ENCODE measurements at places on chromosomes 4 and X.

- DNase-seq: no peak
Measured at GRCh38 chr4:53371843-53372521, 5.5 kb upstream of the FIP1L1 start.

DNA sequence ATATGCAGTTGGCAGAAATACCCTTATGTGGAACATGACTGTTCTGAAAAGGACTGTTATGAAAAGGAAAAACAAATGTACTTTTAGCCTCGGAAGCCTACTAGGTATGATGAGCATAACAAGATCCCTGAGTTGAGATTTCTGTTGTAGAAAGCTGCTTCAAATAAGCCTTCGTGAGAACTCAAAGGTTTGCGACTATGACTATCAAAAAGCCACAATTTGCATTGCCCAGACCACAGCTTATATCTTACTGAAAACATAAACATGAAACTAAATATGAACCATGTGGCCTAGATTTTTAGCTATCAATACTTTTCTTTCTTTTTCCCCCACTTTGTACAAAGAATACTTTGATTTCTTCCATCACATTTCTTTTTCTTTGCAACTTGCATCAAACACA is 398.2 kb upstream of the LCORL start:
- no peak for DNase-seq

DNA sequence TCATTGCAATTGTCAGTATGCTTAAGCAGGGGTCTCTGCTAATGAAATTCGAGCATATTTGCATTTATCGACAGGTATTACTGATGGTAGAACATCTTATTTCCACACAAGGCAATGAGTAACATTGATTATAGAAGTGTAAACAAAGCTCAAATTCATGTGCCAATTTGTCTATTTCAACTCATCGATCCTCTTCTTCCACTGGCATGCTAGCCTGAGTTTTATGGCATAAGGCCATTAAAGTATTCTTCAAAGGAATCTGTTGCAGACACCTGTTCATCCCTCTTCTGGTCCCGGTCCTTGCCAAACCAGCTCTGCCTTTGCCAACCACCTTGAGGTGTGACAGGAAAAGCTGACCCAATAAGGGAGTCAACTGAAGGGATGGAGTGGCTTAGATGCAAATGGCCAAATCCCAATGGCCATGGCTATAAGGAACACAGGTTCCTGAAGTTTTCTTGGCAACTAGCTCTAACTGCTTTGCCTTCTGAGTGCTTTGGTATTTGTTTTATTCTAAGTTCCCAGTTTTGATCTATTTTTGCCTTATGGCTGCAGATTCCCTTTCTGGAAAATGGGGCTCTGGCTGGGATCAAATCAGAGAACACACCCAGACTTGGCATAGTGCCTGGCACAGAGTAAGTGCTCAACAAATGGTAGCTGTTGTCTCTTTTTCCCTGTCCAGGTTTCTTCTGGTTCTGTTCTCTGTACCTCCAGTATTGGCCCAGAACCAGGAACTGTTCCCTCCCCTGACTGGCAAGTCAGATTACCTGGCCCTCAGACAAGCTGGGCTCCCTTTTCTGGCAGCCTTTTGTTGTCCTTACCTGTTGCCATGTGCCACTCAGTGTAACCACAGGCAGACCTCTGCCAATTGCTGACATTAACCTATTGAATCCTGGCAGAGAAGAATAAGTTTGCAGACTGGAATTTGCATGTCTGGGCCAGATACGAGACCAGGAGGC is 63.1 kb downstream of the RTL9 start:
- no peak for DNase-seq

GRCh38 chr4:47465004-47465403 is 1.5 kb upstream of the COMMD8 start:
- DNase-seq: no peak

GRCh38 chr4:89788206-89789072 is 48.5 kb downstream of the SNCA start:
- DNase-seq: no peak

DNA sequence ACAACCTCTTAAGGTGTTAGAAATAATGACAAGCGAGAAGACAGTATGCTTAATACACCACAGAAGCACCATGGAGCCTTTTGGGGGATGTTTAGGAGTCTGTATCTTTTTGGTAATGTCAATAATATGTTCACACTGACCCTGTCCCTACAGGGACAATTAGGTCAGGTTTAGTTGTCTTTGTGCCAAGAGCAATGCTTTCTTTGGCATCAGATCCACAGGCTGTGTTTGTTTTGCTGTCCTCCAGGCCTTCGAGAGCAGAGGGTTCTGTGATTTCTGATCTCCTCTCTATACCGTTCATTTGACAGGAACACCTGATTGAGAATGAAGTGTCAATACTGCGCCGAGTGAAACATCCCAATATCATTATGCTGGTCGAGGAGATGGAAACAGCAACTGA is 153.8 kb downstream of the DCLK2 start:
- no peak for DNase-seq

GRCh38 chr4:88812420-88812819 is 114.8 kb upstream of the NAP1L5 start:
- DNase-seq: no peak

DNA sequence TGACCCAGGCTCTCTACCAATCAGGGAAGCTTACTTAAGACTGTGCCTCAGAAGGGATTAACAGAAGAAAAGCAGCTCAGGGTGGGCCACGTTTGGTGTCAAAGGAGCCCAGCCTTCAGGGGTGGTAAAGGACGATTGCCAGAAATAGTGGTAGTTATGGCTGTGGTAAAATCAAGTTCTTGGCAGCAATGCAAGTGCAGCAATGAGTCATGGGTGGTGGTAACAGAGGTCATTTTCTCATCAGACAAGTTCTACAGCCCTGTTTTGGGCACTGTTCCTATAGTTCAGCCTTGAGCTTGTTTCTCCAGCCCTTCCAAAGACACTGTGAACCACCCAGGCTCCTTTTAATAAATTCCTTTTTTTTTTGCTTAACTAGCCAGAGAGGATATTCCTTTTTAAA is 120.3 kb downstream of the EFHC2 start:
- no peak for DNase-seq

DNA sequence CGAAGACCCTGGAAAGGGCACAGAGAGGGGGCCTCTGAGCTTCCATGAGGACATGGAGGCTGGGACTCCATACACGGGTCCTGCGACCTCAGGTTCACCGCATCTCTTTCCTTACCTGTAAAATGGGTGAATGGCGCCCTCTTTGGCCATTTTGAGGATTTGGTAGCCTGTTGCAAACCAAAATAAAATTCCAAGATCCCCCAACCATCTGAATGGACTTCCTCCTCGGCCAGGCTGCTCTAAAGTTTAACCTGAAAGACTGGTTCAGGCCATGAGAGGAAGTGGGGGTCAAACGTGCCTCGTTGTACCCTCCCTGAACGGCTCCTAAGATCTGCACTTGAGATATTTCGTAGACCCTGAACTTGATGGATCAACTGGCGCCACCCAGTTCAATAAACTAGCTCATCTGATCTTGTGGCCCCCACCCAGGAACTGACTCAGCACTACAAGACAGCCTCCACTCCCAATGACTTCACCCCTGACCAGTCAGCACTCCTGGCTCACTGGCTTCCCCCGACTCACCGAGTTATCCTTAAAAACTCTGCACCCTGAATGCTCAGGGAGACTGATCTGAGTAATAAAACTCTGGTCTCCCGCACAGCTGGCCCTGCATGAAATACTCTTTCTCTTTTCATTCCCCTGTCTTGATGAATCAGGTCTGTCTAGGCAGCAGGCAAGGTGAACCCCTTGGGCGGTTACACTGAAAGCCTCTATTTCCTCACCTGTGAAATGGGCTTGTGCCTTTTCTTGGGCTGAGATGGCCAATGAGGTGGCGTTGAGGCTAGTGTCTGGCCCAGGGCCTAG is 32.9 kb upstream of the GPR78 start:
- DNase-seq: no peak

DNA sequence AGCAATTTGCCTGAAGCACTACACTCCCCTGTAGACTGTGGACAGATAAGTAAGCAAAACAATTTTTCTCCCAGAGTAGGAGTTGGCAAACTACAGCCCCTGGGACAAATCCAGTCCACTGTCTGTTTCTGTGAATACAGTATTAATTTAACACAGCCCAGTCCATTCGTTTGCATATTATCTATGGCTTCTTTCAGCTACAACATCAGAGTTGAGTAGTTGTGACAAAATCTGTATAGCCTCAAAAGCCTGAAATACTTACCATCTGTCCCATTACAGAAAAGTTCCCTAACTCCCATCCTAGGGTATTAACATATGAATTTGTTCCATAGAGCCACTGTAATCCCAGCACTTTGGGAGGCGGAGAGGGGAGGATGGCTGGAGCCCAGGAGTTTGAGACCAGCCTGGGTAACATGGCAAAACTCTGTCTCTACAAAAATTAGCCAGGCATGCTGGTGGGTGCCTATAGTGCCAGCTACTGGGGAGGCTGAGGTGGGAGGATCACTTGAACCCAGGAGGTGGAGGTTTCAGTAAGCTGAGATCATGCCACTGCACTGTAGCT is 53.0 kb downstream of the AMELX start:
- DNase-seq: no peak

DNA sequence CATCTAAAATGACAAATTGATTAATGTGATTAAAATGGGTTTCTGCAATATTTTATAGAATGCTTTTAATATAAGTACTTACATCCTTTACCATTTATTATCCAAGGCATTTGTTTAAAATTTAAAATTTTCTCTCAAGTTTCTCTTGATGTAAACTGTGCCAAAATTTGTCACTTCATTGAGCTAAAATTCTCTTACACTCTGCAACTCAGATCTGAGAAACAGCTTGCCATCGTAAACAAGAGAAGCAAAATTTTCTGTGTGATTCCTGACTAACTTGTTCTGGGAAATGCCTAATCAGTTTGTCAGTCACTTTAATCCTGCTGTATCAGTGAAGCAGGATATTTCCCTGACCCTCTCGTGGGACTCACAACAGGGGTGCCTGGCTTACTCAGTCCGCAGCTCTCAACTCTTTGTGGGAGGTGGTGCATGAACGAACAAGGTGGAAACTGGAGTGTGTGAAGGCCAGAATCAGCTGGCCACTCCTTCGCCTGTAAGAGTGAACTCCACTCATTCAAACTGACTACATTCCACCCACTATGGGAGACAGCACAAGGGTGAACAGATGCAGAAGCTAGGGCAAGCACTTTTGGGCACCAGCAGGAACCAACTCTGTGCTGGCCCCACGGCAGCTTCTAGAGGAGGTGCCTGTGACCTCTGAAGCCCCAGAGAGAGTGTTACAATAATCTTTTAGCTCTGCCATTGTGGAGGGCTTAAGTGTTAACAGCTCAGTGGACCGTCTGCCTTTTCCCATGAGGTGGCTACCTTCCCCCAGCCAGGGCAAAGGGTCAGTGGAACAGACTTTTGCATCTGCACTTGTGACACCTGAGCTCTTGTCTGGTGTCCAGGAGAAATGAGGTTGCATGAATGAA is 349.4 kb downstream of the FAT4 start:
- no peak for DNase-seq

DNA sequence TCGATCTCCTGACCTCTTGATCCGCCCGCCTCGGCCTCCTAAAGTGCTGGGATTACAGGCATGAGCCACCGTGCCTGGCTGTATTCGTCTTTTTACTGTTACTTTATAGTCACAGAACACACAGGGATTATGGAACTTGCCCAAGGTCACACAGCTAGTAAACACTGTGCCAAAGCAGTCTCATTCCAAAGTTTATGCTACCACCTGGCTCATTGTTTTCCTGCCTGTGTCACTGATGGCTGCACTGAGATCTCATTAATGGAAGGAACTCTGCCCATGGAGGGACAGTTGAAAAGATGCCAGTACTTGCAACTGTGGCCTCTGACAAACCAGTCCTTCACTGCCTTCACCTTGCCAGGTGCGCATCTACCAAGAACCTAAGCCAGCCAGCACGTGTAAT is 517.7 kb downstream of the BCOR start:
- no peak for DNase-seq

DNA sequence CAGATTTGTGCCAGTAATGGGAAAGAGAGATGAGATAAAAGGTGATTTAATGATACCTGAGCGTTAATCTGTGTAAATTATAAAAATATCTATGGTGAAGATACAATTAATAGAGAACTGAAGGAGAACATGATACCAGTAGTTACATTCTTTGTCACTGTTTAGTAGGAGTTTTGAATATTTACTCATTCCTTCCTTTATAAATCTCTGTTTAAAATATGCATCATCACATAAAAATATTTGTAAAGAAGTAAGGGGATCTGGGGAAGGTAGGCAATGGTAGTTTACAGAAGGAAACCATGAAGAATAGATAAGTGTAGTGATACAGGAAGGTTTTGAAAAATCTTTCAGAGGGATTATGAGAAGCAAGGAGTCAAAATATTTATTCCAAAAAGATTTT is 190.6 kb upstream of the PCDH18 start:
- no peak for DNase-seq

GRCh38 chr4:121913667-121914066 is 38.2 kb downstream of the TRPC3 start:
- no peak for DNase-seq

DNA sequence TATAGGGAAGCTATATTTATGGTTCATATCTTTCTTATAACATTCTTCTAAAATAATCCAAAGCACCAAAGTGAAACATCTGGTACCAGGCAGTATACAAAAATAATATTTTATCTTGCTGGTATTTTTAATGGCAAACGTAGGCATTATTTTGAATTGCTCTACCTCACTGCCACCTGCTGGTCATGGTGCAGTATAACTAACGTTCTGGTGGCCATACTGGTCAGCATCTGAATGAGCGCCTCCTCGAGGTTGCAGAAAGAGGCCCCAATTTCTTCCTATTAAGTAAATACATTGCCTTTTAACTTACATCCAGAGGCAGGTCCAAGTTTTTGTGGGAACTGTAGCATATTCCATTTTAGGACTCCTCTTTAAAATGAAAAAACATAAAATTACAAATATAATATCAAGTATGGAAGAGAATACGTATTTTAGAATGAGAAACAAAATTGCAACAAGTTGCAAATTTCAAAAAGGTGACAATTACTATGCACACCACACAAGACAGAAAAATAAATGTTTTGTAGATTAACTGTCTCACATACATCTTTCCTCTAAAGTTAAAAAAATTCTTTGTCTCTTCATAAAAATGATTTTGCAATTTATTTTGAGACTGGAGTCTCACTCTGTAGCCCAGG is 22.9 kb upstream of the CWH43 start:
- peak; percentile 38 for DNase-seq

All from effector memory CD4-positive, alpha-beta T cell (primary cell).